ENCODE measurements at places on chromosomes 5 and 9.

- DNase-seq: no peak
These were observed 104.2 kb upstream of the GPR151 start for GRCh38 chr5:146620031-146620668.

- no peak for DNase-seq
These were observed 2.0 kb downstream of the CTNNAL1 start for GRCh38 chr9:109011231-109011671.

- DNase-seq: no peak
These were observed 140.4 kb downstream of the PSAT1 start for GRCh38 chr9:78437296-78437695.

GRCh38 chr5:134071614-134072207 is 42.8 kb upstream of the TCF7 start:
- no peak for DNase-seq

DNA sequence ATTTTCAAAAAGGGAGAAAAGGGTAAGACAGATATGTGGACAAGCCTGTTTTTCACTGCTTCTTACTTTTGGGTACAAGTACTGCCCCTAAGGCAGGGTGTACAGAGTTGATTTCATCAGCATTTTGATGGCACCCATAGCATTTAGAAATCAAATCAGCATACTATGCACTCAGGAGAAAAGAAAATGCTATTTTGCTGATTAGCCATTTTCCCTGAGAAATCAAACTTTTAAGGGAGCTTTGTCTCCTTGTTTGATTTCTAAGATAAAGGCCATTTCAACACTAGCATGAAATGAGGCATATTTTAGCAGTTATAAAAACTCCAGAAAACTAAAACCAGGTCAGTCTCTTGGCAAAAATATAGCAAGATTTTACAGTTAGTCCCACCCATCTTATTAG is 2269.4 kb upstream of the WWC1 start:
- DNase-seq: no peak

DNA sequence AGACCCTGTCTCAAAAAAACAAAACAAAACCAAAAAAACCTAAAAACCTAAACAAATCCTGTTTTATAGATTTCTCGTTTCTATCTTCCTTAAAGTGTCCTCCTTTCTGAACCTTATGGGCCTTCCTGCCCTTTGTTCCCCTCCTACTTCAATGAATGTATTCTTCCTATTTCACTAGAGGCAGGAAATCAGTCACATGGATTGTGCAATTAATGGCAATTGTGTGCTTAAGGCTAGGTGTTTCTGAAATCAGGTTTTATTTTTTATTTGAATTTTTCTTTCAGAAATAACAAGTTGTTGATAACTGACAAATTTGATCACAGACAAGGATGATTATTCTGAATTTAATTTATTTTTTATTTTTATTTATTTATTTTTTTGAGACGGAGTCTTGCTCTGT is 220.6 kb upstream of the SEMA6A start:
- no peak for DNase-seq

- DNase-seq: no peak
These were observed 192.9 kb upstream of the RAD23B start for GRCh38 chr9:107090218-107090617.

DNA sequence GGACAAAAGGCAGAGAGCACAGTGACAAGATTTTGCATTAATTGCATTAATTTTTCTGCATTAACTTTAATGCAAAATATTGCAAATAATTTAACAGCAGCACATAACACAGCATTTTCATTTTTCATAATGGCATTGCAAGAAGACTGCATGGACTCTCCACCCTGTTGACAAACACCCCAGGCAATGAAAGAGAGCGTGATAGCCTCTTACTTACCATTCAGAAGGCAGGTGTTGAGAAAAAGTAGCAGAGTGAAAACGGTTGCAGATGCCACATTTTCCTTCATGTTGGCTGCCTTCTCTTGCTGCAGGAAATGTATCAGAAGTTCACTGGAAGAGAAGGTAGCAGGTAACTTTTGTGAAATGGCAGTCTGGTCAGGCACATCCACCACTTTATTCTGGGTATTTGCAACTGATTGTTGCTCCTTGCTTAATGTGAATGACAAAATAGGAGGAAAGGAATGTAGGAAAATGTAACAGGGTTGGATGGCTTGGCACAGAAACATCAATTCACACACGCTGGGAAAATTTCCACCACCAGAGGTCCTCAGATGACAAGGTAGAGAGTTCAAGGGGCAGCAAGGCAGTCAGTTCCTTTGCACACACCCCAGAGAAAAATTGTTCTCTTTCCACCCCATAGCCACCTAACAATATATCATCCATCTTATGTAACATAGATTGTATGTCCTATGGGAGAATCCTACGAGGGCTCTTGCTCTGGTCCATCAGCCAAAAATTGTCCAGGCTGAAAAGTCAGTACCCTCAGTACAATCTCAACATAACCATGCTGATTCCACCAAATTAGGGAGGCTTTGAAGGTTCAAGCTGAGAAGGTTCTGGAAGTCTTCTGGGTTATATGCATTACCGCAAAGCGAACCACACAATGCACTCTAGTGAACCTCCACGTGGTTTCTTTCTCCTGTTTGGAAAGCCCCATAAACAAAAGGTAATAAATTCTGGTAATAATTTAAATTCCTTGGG is 41.9 kb upstream of the AGXT2 start:
- peak; percentile 52 for DNase-seq

GRCh38 chr5:169827769-169828168 is 152.5 kb downstream of the INSYN2B start:
- DNase-seq: no peak

DNA sequence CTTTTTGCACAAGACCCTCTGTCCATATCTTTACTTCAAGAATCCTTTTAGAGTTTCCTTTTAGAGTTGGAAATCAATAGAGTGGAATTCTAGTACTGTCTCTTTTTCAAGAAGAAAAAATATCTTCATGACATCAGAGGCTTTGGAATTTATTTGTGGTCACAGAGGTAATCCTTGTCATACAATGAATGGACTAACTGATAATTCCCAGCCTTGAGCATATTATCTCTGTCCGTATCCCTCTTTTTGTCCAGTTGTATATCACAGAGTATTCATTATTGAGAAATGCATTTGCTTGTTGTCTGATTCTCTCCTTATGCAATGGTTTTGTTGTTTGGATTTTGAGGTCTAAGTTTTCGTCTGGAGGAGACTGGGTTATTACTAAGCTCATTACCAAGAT is 82.0 kb upstream of the HAPLN1 start:
- no peak for DNase-seq
